Activated CD8-positive, alpha-beta memory T cell treated with anti-CD3 and anti-CD28 coated beads, Interleukin-2, amount 10 ng/mL, durations not matched to agents 7 days and 5 days (primary cell): ENCODE measurements at places on chromosomes 5 and 9. TPM values are rescaled to one million over a fixed set of nuclear protein-coding genes. Genes with fewer than 3 reads are reported as not detected.

Gene C8G
- total RNA-seq, result 1.7 TPM

Gene RNF180
- total RNA-seq, result not detected

Gene AFAP1L1
- total RNA-seq, result not detected

Gene GRXCR2
- not detected for total RNA-seq

DNA sequence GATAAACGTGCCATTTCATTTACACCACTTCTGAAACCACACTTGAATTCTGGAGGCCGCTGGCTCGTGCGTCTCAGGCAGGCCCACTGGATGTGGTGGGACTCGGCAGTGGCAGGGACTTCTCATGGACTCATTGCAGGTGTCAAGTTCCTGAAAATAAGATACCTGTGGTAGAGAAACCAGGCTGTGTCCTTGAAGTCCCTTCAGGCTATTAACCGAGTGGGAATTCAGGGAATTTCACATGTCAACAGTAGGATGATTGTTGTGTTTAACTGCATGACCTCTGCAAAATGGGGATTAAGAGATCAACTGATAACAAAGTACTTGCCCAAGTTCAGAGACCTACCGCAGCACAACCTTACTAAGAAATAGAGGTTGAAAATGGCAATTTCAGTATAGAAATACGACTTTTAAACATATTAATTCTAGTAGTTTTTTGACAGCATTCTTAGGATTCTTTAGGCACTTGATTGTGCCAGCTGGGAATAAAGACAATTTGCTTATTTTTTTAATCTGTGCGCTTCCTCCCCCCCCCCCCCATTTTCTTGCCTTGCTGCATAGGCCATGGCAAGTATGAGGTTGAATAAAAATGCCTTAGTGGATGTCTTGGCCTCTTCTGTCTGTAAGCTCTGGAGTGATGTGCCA, 26.8 kb downstream of the TRIP13 start:
- no peaks in the 10 kb centered on the region for H3K27me3 ChIP-seq
- H3K27ac ChIP-seq, result no peak overlapping the region
- H3K4me1 ChIP-seq, result peaks cover 3% of the 10 kb centered on the region
- H3K4me3 ChIP-seq, result no peak overlapping the region

- no peak overlapping the region for H3K27ac ChIP-seq
- DNase-seq, result no peak
- H3K4me3 ChIP-seq, result no peak overlapping the region
- peaks cover 49% of the 10 kb centered on the region for H3K36me3 ChIP-seq
These were observed 93.8 kb upstream of the RASGRF2 start for GRCh38 chr5:80866371-80866770.

DNA sequence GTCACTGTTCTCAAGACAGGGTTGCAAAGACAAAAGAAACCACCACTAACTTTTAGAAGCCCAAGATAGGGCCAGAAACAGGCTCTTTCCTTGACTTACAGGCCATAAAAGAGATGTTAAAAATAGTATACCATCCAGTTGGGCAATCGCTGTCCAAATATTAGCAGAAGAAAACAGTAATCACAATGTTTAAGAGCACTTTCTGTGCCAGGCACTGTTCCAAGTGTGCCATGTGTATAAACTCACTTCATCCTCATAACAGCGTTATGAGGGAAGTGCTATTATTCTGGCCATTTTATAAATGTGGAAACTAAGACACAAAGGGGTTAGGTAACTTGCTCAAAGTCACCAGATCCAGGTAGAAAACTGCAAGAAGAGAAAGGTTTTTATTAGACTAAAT, 111.7 kb downstream of the KCNN2 start:
- H3K4me1 ChIP-seq, result no peaks in the 10 kb centered on the region
- no peak overlapping the region for H3K4me3 ChIP-seq
- H3K36me3 ChIP-seq, result no peaks in the 10 kb centered on the region
- H3K27ac ChIP-seq, result no peak overlapping the region

DNA sequence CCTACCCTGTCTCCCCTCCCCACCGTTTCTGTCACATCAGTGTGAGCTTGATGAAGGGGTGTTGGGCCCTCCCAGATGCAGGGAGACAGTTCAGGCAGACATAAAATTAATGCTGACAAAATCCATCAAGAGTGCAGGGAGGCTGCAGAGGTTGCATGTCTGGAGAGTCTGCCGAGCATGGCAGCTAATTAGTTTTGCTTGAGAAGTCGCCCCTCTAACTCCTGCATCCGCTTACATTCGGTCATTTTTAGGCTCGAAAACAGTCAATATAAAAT, 44.9 kb downstream of the GALNT12 start:
- DNase-seq, result no peak
- no peaks in the 10 kb centered on the region for H3K36me3 ChIP-seq
- no peak overlapping the region for H3K4me3 ChIP-seq
- H3K4me1 ChIP-seq, result peaks cover 15% of the 10 kb centered on the region

DNA sequence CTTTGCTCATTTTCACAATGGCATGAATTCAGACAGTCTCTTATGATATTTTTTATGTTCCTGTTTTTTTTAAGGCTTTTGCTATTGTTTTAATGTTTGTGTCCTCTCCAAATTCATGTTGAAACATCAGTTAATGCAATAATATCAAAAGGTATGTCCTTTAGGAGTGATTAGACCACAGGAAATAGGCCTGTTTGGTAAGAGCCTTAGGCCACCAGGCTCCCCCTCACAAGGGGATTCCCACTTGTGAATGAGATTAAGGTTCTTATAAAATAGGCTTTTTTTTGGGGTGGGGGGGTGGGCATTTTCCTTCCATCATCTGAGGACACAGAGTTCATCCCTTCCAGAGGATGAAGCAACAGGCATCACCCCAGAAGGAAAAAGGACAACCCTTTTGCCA, 2074.2 kb upstream of the C9orf72 start:
- no peaks in the 10 kb centered on the region for H3K36me3 ChIP-seq
- no peak overlapping the region for H3K4me3 ChIP-seq
- H3K27me3 ChIP-seq, result no peaks in the 10 kb centered on the region
- no peak overlapping the region for H3K27ac ChIP-seq

- H3K27ac ChIP-seq, result no peak overlapping the region
- no peaks in the 10 kb centered on the region for H3K27me3 ChIP-seq
- H3K36me3 ChIP-seq, result no peaks in the 10 kb centered on the region
These were observed 307.9 kb downstream of the SPOCK1 start for GRCh38 chr5:137191179-137191578.

GRCh38 chr5:132481596-132482211, 8.9 kb downstream of the IRF1 start:
- DNase-seq, result no peak
- peaks cover 83% of the 10 kb centered on the region for H3K4me1 ChIP-seq
- H3K4me3 ChIP-seq, result no peak overlapping the region
- peak overlapping the region; percentile 72 for H3K27ac ChIP-seq
- peaks cover 53% of the 10 kb centered on the region for H3K36me3 ChIP-seq

DNA sequence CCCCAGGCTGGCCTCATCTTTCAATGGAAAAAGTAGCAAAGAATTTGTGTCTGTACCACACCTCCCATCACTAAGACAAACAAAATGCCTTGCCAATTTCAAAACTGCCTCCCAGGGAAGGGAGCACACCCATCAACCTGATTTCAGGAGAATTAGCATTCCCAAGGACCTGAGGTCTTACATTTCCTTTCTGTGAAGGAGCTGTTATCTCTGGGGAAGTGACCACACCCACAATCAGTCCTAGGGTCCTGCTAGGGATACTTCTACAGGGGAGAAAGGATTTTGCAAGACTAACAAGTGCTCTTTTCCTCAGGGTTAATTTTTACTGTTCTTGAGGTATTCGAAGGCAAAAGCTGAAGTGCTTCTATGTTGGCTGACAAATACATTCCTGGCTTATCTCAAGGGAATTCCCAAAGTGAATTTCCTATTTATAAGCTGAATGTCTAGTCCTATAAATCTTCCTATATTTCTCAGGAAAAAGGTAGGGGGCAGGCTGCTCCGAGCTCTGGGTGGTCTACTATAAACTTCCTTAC, 97.4 kb upstream of the ITGA1 start:
- H3K36me3 ChIP-seq, result no peaks in the 10 kb centered on the region
- no peak overlapping the region for H3K4me3 ChIP-seq
- H3K4me1 ChIP-seq, result peaks cover 9% of the 10 kb centered on the region
- no peak for DNase-seq
- H3K27ac ChIP-seq, result no peak overlapping the region

GRCh38 chr9:4090491-4090890, 209.4 kb downstream of the GLIS3 start:
- H3K36me3 ChIP-seq, result no peaks in the 10 kb centered on the region
- H3K27me3 ChIP-seq, result peaks cover 2% of the 10 kb centered on the region
- no peak overlapping the region for H3K27ac ChIP-seq
- no peaks in the 10 kb centered on the region for H3K4me1 ChIP-seq
- no peak for DNase-seq
- no peak overlapping the region for H3K4me3 ChIP-seq

GRCh38 chr5:142320851-142321560, 3.8 kb downstream of the SPRY4 start:
- H3K27ac ChIP-seq, result no peak overlapping the region
- H3K36me3 ChIP-seq, result no peaks in the 10 kb centered on the region
- peaks cover 49% of the 10 kb centered on the region for H3K27me3 ChIP-seq
- no peak overlapping the region for H3K4me3 ChIP-seq

DNA sequence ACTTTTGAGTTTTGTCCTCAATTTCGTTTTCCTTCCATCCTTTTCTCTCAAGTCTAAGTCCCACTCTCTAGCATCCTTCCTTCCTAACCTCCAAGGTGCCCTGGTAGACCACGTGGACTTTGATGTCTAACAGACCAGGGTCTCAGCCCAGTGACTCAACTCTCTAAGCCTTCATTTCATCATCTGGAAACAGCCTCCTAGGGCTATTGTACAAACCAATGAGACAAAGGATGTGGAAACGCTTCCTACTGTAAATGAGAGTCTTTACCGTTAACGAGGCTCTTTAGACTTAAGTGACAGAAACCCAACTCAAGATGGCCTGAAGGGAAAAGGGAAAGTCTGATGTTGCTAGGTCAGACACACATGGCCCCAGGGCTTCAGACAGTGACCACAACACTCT, 49.2 kb upstream of the CPLX2 start:
- H3K27me3 ChIP-seq, result peaks cover 24% of the 10 kb centered on the region
- H3K27ac ChIP-seq, result peak overlapping the region; percentile 58
- peak overlapping the region; percentile 61 for H3K4me3 ChIP-seq
- DNase-seq, result no peak
- peaks cover 18% of the 10 kb centered on the region for H3K4me1 ChIP-seq
- no peaks in the 10 kb centered on the region for H3K36me3 ChIP-seq

GRCh38 chr5:159971931-159972461, 36.9 kb upstream of the TTC1 start:
- peaks cover 9% of the 10 kb centered on the region for H3K4me1 ChIP-seq
- H3K36me3 ChIP-seq, result peaks cover 4% of the 10 kb centered on the region
- no peak overlapping the region for H3K4me3 ChIP-seq
- H3K27ac ChIP-seq, result no peak overlapping the region
- H3K27me3 ChIP-seq, result peaks cover 62% of the 10 kb centered on the region
